ENCODE measurements at places on chromosomes 5 and 9.
A peak's percentile ranks its signal among the peaks of the same experiment; 100 is the strongest.

DNA sequence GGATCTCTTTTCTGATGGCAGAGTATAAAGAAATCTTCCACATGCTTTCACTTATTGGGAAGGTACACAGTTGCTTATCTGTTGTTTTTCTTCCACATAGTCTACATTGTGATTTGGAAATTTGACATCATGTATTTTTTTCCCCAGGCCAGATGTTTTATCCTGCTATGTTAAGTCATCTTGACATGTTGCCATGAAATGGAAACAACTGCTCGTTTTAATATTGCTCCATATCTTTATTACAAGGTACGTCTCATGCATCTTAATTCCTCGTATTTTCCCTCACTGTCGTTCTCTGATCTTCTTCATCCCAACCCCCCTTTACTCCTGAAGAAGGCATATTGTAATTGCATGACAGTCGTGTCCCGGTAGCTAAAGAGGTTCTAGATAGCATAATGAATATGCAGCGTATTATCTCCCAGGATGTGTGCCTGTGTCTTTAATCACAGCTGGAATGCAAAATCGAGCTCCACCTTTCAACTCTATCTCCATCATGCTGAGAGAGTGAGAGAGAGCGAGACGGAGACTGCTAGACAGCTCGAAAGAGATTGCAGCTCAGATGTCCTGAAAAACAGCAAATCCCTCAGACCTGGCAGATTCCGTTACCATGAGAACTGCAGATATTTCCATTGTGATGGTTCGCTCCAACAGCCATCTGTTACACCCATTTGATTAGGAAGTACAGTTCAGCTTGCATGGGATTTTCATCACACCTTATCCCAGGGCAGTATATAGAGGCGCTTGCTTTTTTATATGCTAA is 281.7 kb downstream of the TMEM38B start:
- no peak for DNase-seq

- DNase-seq, result no peak
Measured at GRCh38 chr5:93381057-93381456, 200.0 kb downstream of the NR2F1-AS1 start.

- DNase-seq, result no peak
Measured at GRCh38 chr5:143648696-143649095, 163.3 kb upstream of the HMHB1 start.

DNA sequence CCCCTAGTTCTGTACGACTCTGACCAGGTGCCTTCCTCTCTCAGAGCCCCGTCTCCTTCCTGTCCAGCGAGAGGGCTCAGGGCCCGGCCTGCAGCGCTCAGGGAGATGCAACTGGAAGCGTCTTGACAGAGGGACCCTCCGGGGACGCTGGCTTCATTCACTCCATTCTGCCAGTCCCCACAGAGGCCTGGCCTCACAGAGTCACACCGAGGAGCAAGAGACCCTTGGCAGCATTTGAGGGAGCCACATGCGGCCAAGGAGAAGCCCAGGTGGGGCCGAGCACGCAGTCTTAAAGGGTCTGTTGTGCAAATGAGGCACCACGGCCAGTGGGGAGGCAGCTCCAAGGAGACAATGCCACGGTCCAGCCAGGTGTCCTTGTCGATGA is 86.6 kb upstream of the SARDH start:
- DNase-seq, result no peak

GRCh38 chr5:4570047-4570995 is 569.8 kb upstream of the ADAMTS16 start:
- DNase-seq, result no peak

DNA sequence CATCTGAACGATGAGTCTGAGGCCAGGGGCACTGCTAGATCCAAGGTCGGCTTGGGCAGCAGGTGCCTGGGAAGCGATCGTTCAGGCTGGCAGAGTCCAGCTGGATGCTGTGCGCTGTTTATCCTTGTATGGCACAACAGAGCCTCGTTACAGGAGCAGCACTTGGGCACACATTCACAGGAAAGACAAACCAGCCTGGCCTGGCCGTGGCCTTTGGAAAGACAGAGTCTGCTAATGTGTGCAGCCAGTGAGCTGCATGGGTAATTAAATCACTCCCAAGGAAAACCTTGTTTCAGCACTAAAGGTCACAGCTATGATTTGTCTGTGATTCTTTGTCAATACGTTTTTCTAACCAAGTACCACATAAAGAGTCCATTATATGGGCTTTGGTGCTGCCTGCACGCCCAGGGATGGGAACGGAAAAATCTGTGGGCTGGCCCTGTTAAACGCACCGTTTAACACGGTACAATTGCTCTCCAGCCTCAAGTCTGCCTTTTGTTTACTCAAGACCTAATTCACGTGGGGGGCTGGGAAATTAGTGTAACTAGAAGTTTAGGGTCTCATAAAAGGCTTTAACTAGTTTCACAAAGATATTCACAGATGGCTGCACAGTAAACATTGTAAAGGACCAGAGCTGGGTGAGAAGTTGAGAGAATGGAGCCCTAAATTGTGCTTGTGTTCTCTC is 509.3 kb downstream of the KDM4C start:
- DNase-seq, result no peak

DNA sequence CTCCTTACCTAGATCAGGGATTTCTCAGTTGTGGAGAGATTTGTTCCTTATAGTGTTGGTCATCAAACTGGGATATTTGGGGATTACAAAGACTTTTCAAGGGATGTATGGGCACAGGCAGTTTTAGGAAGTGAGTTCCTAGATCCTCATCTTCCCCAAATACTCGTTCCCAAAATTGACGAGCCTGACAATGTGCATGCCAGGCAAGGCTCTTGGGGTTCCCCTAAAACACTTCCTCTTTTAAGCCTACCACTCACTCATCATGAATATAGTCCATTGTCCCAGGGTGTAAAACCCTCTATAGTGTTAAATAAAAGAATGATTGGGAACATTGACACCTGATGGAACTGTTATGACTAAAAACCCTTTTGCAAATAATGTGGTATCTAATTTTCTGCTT is 26.4 kb downstream of the PDCD1LG2 start:
- DNase-seq, result no peak

DNA sequence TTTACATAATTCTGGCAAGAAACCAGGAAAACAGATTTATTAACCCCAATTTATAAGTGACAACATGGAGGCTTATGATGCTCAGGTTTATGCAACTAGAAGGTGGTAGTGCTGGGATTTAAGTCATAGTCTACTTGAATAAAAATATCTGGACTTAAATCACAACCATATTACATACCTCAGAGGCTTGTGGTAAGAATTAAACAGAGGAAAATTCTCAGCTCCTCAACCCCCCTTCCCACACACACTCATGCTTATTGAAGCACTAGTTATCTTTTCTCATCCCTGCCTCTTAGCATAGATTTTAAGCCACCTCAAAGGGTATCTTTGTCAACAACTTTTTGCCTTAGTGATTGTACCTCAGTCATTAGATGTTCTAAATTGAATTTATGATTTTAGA is 731.0 kb downstream of the PRELID2 start:
- DNase-seq, result no peak

- DNase-seq, result no peak
Measured at GRCh38 chr5:179271428-179271734, 73.9 kb downstream of the ADAMTS2 start.

DNA sequence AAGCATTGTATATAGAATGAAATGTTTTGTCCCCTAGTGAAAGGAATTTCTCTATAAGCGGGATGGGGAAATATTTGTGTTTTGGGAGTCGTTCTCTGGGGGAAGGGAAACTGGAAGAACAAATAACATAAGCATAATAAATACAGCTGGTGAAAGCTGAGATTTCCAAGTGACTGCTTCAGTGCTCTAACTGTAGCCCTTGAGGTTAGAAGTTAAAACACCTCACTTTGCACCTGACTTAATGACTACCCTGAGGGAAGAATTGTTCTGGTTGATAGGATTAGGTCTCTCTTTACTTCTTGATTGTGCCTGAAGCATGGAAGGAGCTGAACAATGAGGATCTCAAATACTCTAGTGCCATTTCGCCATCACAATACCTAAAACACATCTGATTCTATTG is 307.4 kb downstream of the MAN2A1 start:
- no peak for DNase-seq

DNA sequence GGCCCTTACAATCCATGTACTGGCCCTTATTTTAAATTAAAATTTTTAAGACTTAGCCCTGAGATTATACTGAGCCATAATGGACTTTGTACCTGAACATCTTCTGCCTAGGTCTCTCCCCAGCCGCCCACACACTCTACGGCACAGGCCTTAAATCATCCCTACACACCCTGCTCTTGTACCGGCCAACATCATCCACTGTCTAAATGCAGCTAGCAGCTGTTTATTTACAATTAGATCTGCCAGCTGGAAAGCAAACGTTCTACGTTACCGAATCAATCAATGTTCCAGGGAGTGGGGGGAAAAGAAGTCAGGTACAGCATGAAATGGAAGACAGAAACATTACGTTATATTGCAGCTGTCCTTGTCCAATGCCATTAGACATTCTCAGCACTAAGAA is 88.4 kb upstream of the GRAMD2B start:
- DNase-seq, result no peak

DNA sequence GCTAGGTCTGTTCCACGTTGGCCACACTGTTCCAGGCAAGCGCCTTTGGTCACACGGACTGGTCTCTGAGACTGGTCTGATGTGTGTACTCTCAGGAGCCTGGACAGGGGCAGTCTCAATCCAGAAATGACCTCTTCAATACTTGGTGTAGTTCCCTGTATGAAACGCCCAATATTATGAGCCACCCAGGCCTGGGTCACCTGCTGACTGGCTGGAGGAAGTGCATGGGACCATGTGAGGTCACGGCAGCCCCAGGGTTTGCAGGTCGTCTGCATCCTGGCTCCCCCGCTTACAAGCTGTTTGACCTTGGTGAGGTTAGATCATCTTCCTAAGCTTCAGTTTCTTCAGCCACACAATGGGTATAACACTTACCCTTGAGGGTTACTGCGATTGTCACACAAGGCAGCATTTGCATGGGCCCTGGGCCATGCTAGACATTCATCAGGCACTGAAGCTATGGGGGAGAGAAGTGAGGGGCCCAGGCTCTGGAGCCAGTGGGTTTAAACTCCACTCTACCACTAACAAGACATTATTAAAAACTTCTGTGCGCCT is 5.2 kb upstream of the GRHPR start:
- DNase-seq, result no peak

DNA sequence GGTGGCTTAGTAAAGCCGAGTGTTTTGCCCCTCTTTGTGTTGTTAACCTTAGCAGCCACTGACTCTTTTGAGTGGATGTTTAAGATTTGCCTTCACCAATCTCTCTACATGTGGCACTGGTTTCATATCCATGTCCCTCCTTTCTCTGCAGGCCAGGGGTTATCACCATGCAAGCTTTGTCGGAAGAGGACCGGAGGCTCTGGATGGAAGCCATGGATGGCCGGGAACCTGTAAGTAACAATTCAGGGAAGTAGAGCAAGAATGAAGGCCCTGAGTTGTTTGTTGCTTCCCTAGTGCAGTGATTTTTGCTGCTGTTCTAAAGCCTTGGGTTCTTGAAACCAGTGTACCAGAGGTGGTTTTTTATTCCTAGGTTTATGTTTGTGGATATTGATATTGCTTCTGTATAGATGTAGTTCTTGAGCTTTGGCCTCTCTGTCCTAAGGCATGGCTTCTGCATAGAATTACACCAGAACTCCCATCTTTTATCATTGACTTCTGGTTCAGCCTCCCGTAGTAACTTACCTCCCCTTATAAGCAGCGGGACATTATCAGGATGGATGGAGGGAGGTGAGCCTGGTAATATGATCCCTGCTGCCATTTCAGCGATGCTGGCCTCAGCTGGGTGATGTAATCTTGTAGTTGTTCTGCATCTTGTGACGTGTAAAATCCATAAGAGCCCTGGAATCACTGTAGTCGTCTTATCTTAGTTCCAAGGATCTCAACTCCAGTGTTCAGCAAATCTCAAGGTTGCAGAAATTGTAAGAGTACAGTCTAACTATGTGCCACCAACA is 161.9 kb downstream of the ARHGAP26 start:
- DNase-seq, result peak; percentile 45

GRCh38 chr9:133996531-133997520 is 4.7 kb upstream of the VAV2 start:
- no peak for DNase-seq

- DNase-seq, result no peak
Measured at GRCh38 chr5:4309026-4309425, 713.4 kb downstream of the IRX1 start.

DNA sequence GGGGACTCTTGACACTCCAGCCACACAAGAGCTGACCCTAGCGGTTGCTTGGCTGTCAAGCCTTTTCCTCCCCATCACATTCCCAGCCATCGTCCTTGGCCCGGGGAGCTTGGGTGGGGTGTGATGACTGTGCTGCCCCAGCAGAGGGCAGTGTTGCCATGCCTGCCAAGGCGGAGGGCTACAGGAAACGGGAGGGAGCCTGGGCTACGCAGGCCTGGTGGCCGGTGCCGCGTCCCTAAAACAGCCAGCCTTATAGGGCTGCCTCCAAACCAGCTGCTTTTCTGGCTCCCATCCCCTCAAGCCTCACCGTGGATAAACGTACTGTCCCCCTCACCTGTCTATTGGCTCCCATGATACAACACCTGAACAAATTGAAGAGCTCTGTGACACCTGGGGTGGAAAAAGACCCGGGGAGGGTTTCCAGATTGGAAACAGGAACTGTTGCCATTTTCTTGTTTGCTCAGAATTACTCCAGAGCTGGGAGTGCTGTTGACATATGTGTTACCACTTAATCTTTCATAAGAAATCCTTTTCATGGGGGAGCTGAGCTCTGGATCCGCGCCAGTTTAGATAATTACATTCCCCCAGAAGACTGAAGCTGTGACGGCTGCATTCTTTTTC is 72.8 kb upstream of the ASTN2 start:
- DNase-seq, result peak; percentile 28

DNA sequence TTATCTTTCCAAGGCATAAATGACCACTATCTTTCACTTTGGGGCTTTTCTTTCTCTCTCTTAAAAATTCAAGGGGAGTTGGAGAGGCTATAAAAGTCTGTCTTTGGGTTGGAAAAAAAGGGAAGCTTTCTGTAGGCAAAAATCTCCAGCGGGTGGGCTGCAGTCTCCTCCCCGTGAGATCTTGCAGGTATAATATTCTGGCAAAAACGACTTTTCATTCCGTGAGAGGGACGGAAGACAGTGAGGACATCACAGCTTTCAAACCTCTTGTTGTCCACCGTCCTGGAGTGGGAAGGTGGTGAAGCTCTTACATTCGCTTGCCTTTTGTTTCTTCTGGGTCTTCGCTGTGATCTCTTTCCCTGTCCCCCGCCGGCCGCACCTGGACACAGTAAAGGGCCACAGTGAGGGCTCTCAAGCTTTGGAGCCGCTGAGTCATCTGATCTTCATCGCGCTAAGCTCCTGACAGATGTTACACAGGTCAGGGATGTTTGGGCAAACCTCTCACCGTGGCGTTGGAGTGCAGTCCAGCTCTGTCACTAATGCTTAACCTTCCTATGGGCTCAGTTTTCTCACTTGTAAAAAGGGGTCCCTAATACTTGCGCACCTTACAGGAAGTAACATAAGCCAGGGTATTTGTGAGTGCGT is 61.9 kb upstream of the MEGF10 start:
- no peak for DNase-seq

DNA sequence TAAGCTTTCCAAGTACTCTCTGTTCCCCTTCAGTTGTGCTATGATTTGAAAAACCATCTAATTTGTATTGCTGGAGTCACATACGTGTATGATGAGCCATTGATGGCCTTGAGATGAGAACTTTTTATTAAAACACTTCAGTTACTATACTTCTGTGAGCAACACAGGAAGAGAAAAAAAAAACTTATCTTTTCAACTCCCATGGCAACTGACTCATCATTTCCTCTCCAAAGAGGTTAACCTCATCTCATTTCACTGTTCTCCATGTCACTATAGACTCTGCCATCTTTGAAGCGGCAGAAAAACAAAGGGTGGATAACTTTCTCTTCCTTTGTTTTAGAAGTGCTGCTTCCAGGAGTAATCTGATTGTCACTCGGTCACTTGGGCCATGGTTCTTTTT is 104.3 kb upstream of the PCSK1 start:
- DNase-seq, result no peak
